Lung microvascular endothelial cell (primary cell): ENCODE measurements at places on chromosomes 7 and 10.
A peak's percentile ranks its signal among the peaks of the same experiment; 100 is the strongest.

GRCh38 chr7:81688622-81689411 is 81.0 kb downstream of the HGF start:
- DNase-seq: no peak

- peak; percentile 96 for DNase-seq
Observed at GRCh38 chr7:132318352-132319318, 257.6 kb downstream of the PLXNA4 start.

DNA sequence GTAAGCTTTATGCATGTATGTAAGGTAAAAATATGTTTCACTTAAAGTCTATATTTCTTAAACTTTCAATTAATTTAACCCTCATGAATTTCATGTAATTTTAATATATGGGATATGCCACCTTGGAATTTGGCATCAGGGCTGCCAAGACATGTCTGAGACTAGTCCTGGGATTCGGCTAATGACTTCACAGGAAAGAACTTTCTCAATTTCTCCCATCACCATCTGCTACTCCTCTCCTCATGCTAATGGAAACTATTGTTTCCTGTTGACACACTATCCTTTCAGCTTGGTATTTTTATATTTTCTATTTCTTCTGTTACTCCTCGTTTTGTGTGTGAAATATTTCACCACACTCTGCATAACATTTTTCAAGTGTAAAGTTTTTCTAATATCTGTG is 205.9 kb downstream of the ARL4A start:
- peak; percentile 15 for DNase-seq

DNA sequence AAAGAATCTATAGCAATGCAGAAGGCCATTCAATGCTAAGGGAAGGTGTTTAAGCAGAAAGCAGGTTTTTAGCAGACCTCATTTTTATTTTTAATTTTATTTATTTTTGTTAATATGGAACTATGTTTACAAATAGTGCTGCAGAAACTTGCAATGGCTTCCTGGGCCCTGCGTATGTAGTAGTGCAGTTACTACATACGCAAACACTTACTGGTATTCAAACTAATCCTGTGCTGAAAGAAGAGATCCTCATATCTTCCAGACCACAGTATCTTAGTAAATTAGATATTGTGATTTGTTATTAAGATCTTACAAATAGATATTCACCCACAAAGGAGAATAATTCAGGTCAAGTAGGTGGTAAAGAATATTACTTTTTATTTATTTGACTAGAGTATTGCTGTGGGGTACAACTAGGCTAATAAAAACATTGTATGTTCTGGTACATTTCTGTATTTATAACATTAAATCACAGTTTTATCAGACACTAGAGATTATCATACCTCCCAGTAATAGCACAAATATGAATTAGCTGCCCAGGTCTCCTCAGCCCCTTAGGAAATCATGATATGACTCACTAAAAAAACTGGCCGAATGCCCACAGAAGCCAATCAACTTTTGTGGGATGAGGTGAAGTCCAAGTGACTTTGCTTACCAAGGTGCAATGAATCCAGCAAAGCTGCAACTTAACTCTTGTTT is 57.6 kb downstream of the RNLS start:
- peak; percentile 31 for DNase-seq

GRCh38 chr7:20220921-20221547 is 3.9 kb upstream of the MACC1 start:
- peak; percentile 56 for DNase-seq

DNA sequence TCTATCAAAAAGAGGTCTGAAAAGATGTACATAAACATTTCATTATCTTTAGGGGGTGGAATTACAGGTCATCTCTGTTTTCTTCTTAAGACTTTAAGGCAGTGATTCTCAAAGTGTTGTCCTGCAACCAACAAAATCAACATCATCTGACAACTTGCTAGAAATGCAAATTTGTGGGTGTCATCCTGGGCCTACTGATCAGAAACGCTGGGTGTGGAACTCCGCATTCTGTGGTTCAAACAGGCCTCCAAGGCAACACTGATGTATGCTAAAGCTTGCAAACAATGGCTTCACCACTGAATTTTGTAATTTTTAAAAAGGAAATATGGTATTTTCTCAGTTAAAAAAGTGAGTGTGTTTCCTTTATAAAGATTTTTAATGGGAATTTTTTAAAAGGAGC is 402.0 kb upstream of the LRRN3 start:
- no peak for DNase-seq

DNA sequence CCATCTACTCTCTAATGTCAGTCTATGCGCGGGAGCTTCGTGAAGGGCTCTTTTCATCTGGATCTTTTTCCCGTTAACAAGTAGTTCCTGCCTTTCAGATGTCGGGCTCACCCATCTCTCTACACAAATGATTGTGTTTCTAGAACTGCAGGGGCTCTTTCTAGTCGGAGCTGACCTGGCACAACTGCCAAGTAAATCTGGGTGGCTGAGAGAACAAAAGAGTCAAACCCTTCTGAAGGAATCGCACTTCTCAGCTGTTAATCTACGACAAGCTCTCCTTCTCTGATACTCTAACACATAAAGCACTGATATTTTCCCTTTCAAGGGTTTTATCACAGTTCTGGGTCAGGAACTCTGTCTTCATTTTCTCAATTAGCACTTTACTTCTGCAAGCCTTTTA is 144.7 kb downstream of the NRP1 start:
- no peak for DNase-seq

GRCh38 chr10:69087590-69088470 is at the start of gene SRGN:
SRGN (plus strand) TSS chr10:69088103; CDS start chr10:69088158, 55 bp downstream.
- DNase-seq: peak; percentile 94

GRCh38 chr7:85829176-85829575 is 642.3 kb upstream of the SEMA3D start:
- no peak for DNase-seq

- peak; percentile 33 for DNase-seq
Observed at GRCh38 chr10:102421757-102422512, 1.3 kb downstream of the FBXL15 start.

DNA sequence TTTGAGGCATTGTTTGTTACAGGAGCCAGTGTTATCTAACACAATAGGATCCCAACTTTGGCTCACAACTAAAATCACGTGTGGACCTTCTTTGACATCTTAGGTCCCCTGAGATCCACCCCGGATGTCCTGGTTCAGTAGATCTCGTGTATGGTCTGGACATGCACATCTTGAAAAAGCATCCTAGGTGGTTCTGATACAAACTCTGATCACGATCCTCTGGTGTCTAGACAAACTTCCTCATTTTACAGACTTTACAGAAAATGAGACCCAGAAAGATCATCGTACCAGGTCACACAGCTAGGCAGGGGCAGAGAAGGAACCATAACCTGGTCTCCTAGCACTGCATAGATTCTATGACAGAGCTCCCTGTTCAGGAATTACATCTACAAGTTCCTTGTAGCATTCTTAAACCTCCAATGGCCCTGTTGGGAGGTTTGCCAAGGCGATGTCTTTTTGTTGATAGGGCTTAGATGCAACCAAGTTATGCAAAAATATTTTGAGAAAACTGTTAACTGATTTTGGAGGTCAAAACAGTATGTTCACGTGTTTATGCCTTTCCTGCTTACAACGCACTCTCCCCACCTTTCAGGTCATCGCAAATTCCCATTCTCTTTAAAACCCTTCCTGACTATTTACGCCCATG is 30.8 kb upstream of the CHST15 start:
- no peak for DNase-seq

GRCh38 chr7:24229481-24230226 is 54.3 kb upstream of the NPY start:
- DNase-seq: no peak

- no peak for DNase-seq
Observed at GRCh38 chr7:143316492-143316891, 581 bp downstream of the CLCN1 start.

- peak; percentile 43 for DNase-seq
Observed at GRCh38 chr7:5422396-5423305, 983 bp downstream of the TNRC18 start.

- no peak for DNase-seq
Observed at GRCh38 chr10:8417631-8418030, 363.1 kb downstream of the GATA3 start.

DNA sequence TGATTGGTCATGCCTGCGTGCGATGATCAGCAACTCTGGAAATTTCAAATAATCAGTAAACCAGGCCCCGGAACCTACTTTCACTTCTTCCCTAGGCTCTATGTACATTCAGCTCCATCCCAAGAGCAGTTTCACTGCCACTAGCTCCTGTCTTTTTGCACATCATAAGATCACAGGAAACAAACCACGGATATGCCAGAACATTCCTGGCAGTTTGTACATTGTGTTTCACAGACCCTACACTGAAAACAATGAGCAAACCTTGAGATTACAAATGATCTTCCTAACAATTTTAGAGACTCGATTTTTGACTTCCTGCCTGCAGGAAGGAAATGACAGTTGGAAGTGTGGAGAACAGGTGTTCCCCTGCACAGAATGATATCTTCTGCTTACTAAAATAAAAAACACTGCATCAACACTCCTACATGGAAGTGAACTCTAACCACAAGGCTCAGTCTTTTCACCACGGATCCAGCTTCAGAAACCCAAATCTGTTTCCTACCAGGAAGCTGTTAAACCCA is 7.6 kb upstream of the TMEM236 start:
- DNase-seq: peak; percentile 72

GRCh38 chr10:118028619-118029018 is 18.1 kb downstream of the RAB11FIP2 start:
- no peak for DNase-seq

- DNase-seq: no peak
Observed at GRCh38 chr10:20686015-20686635, 211.0 kb downstream of the NEBL start.

DNA sequence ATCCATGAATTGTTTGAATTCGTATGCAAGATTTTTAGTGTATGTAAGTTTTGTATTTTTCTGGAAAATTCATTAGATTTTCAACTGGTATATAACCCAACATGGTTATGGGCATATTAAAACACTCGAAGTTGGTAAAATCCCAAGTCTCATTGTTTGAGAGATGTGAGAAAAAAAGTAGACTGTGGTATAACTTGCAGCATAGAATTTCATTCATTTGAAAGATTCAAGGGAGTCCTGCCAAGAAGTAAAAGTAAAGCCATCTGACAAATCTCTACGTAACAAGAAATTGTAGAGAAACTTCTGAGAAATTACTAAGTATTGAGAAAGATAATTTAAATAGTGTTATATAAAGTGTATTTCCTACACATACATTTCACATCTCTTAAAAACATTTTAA is 40.2 kb downstream of the SEMA3E start:
- no peak for DNase-seq

DNA sequence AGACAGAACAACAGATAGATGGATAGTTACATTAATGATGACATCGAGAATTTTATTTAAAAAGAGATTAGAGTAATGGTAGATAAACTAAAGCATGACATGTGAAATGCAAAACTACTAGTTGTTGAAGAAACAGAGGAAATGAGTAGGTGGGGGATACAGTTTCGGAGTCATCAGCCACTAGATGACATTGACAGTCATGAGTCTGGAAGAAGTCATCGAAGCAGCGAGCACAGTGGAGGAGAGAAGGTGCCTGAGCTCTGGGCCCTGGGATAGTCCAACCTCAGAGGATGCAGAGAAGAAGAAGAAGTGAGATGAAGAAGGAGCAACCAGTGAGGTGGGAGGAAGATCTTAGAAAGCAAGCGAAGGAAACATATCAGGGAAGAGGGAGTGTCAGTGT is 20.2 kb upstream of the SEC61A2 start:
- no peak for DNase-seq

DNA sequence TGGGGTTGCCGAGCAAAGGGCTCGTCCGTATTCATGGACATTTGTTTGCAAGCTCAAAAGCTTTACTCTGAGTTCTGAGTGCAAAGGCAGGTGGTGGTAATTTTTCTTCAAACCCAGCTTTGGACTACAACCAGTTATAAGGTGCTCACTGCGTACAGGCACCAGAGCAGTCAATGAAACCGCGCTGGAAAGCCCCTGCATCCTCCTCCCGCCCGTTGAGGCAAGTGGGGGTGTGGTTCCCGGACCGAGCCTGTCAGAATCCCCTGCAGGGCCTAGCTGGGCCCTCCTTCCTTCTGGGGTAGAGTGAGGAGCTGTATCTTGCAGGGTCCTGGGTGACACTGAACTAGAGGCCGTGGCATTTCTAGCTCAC is 22.3 kb downstream of the AMZ1 start:
- no peak for DNase-seq
